Nasal cavity respiratory epithelium epithelial cell of viscerocranial mucosa (primary cell): ENCODE measurements at places on chromosomes 12 and 14. TPM values are rescaled to one million over a fixed set of nuclear protein-coding genes. Genes with fewer than 3 reads are reported as not detected.

The DENND5B gene
- 3.1 and 5.5 TPM in 2 replicates for total RNA-seq

The PIK3C2G gene
- total RNA-seq, result 0.28 and 1.7 TPM in 2 replicates

The TAS2R7 gene
- not detected in 2 replicates for total RNA-seq

The E2F7 gene
- total RNA-seq, result 9.4 and 12.3 TPM in 2 replicates

The LRRC10 gene
- not detected in 2 replicates for total RNA-seq

The TCTN1 gene
- 4.8 and 20.9 TPM in 2 replicates for total RNA-seq

The ANO4 gene
- total RNA-seq, result 2.4 and 7.8 TPM in 2 replicates

The TMEM30B gene
- 14.7 and 28.3 TPM in 2 replicates for total RNA-seq

The TGM1 gene
- total RNA-seq, result 87.8 and 123 TPM in 2 replicates

The GPR65 gene
- not detected in 2 replicates for total RNA-seq

The KRT75 gene
- 0.78 and 5.1 TPM in 2 replicates for total RNA-seq

The AMDHD1 gene
- under 0.01 TPM in 1 of 2 replicates, not detected in the other for total RNA-seq

The BHLHE41 gene
- total RNA-seq, result under 0.01 and 1.1 TPM in 2 replicates

The NDRG2 gene
- 15.4 and 33.4 TPM in 2 replicates for total RNA-seq

The NRL gene
- total RNA-seq, result 1.1 and 1.7 TPM in 2 replicates

The EEF1AKMT3 gene
- 6.8 and 7.7 TPM in 2 replicates for total RNA-seq

The AVPR1A gene
- total RNA-seq, result not detected in 2 replicates

The TMEM132C gene
- not detected in 2 replicates for total RNA-seq

The CPM gene
- total RNA-seq, result 12.3 and 23.7 TPM in 2 replicates

The GNG2 gene
- total RNA-seq, result not detected in 2 replicates

The GARIN6 gene
- total RNA-seq, result not detected in 2 replicates

The CLEC1B gene
- total RNA-seq, result not detected in 2 replicates

The GLT1D1 gene
- not detected in 2 replicates for total RNA-seq

The MYH6 gene
- not detected in 2 replicates for total RNA-seq

The SLC4A8 gene
- 0.14 and 0.68 TPM in 2 replicates for total RNA-seq

The RIMBP2 gene
- not detected in 2 replicates for total RNA-seq

The AQP2 gene
- total RNA-seq, result not detected in 2 replicates

The BDKRB1 gene
- total RNA-seq, result 0.71 and 2.1 TPM in 2 replicates

The NRXN3 gene
- total RNA-seq, result under 0.01 and 0.07 TPM in 2 replicates

The GPHB5 gene
- not detected in 2 replicates for total RNA-seq

The REM2 gene
- under 0.01 and 0.14 TPM in 2 replicates for total RNA-seq

The GPR132 gene
- total RNA-seq, result under 0.01 and 0.21 TPM in 2 replicates
